Activated CD4-positive, CD25-positive, alpha-beta regulatory T cell (primary cell): ENCODE measurements at places on chromosomes 6 and 20.

DNA sequence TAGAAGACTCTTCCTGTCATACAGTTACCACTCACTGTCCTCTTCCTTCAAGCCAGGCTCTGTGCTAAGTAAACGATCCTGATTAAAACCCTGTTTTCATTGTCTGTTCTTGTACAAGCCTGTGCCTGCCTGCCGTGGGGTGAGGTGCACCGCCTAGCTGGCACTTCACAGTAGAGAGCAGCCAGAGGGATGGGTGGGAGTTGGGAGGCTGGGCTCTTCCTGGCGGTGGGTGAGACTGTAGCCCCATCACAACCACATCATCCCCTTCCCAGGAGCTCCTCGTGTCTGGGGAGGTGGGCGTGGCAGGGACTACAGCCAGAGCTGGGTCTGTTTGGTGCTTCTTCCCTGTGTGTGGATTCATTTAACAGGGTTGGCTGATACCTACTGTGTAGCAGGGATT lies 382.0 kb downstream of the TAF4 start:
- DNase-seq = no peak

DNA sequence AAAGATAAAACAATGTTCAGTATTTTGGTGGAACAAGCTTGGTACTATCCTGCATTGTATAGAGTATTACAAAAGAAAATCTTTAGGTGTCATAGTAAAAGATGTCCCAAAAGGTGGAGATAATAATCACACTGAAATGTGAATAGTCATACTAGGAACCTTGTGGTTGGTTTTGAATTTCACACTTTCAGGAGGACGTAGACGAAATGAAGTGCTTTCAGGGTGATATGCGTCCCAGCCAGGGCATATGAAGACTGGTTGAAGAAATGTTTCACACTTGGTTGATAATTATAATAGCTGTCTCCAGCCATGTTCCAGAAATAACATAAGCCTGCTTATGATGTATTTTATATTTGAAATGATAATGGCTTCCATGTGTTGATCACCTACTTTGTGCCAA lies 60.4 kb downstream of the SCAND1 start:
- DNase-seq = no peak

DNA sequence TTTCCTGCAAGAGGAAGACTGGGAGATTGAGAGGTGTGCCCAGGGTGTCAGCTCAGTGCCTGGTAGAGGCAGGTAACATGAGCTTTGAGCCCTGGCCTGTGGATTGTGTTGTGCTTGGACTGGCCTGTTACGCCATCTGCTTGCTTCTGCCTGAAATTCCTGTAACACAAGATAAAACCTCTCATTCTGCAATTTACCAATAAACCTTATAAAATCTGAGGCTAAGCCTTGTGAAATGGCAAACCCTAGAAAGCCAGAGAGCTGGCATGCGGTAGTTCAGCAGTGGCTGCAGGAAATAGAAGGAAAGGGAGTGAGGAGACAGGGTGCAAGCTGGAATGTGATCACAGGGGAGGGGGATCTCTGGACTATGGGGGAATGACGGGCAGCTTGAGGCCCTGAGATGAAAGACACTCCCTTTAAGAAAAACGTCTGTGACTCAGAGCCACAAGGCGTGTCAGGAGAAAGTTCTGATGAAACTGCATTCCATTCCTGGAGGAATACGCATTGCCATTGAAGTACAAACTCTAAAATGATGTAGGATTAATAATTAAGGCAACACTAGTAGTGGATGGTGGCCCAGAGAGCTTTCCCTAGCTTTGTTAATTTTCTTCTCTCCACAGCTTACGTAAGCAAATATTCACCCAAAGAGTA lies 26.3 kb upstream of the TFAP2A start:
- no peak for DNase-seq

GRCh38 chr20:47770935-47771334 lies 14.3 kb downstream of the SULF2 start:
- no peak for DNase-seq

DNA sequence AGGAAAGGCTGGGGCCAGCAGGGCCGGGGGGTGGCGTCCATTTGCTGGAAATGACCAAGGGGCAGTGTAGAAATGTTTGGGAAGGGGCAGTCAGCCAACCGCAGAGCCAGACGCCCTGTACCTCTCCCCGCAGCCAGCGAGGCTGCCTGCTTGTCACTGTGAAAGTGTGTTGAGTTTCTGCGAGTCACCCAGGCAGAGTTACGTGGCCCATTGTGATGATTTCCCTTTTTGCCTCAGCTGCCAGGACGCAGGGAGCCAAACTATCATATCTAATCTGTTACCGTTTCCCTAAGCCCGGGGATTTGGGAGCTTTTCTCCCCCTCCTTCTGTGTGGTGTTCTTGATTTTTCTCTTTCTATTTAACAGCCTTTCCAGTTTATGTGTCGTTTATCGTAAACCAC lies 67.9 kb upstream of the STX16 start:
- DNase-seq = no peak

- DNase-seq = no peak
Observed at GRCh38 chr20:38842026-38842425, 36.5 kb downstream of the PPP1R16B start.

GRCh38 chr6:134267917-134268361 lies 50.0 kb downstream of the SGK1 start:
- no peak for DNase-seq
